ENCODE measurements at places on chromosomes 4 and X. TPM values are rescaled to one million over a fixed set of nuclear protein-coding genes. Genes with fewer than 3 reads are reported as not detected.

The MRPL1 gene
- total RNA-seq: 44.8 TPM

The RAB41 gene
- total RNA-seq: not detected

The NEK1 gene
- total RNA-seq: 13.5 TPM

The ATP1B4 gene
- total RNA-seq: not detected

The TRIM61 gene
- total RNA-seq: 2.0 TPM

The DNASE1L1 gene
- total RNA-seq: 57.7 TPM

The DCAF8L2 gene
- total RNA-seq: not detected

The ETNPPL gene
- total RNA-seq: 14.5 TPM

- DNase-seq: no peak
Measured at GRCh38 chrX:68865300-68865699, 36.5 kb downstream of the EFNB1 start.

- no peak for DNase-seq
Measured at GRCh38 chrX:12919051-12919450, 12.6 kb downstream of the TLR8 start.

GRCh38 chr4:3223956-3224748, 24.8 kb upstream of the MSANTD1 start:
- DNase-seq: no peak

GRCh38 chrX:30898886-30899285, 9.8 kb upstream of the TAB3 start:
- no peak for DNase-seq

- peak; percentile 47 for DNase-seq
Measured at GRCh38 chrX:129842510-129843208, 1.0 kb downstream of the ZDHHC9 start.

DNA sequence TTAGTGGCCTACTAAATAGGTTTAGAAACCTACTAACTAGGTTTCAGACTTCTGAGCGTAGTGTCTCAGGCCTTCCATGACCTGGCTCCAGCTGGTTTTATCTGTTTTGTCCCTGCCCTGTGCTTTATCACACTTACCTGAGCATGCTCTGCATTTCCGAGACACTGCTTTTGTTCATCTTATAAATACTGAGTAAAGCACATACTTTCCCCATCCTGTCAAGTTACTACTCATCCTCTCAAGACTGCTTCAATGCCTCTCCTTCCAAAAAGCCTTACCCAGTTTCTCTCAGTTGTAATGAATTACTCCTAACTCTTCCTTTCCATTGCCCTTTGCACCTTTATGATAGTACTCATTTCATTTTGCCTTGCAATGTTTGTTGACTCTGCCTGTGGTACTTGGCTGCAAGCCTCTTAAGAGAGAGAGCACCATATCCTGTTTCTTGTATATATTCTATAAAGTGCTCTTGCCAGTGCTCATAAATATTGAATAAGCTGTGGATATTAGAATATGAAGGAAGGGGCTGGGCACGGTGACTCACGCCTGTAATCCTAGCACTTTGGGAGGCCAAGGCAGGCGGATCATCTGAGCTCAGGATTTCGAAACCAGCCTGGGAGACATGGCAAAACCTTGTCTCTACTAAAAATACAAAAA, 34.4 kb downstream of the SLAIN2 start:
- no peak for DNase-seq

DNA sequence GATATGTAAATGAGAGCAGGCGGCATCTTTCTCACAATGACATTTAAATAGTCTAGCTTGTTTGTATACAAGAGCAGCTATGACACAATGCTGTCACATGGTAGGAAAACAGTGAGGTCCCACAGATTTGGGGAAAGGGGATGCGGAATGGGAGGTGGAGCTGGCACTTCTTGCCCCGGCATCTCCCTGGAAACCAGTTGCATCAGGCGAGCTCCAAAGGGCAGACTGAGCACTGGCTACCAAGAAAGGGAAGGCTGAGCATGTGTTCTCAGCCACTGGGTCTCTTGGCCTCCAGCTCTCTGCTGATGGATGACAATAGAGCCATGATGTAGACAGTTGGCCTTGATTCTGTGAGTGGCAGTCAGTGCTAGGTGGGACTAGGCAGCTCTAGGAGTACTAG, 109.0 kb downstream of the UCHL1 start:
- DNase-seq: no peak

- no peak for DNase-seq
Measured at GRCh38 chr4:177236886-177237285, 72.8 kb upstream of the NEIL3 start.

GRCh38 chrX:4682636-4683035, 969.2 kb upstream of the PRKX start:
- DNase-seq: no peak

DNA sequence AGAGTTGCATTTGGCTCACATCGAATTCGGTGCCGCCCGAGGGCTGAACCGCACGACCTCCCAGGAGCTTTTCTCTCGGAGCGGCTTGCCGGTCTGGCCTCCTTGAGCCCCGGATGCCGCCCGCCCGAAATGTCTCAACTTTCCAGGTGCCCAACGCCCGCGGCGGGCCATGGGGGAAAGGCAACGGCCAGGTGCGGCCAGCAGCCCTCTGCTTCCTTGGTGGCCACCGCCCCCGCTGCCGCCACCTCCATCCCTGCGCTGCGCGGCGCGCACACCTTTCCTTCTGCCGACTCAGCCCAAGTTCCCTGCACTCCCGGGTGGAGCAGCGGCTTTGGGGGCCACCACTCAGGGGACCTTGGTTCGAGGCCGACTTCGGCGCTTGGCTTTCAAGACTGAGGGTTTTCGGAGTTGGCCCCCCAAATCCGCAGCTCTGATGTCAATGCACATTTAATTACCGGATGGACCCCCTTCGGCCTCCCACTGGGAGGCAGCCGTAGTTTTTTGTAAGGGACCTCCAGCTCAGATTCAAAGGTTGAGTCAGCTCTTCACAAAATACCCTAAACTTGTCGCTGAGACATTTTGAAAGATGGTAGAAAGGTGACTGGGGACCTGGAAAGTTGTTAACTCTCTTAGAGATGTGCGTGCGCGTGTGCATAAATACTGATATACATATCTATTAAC, 1.1 kb downstream of the AFF2 start:
- DNase-seq: peak; percentile 17

GRCh38 chr4:121800638-121800960, 524 bp upstream of the EXOSC9 start:
- DNase-seq: no peak

- DNase-seq: no peak
Measured at GRCh38 chr4:1904042-1904441, 32.8 kb downstream of the NSD2 start.

DNA sequence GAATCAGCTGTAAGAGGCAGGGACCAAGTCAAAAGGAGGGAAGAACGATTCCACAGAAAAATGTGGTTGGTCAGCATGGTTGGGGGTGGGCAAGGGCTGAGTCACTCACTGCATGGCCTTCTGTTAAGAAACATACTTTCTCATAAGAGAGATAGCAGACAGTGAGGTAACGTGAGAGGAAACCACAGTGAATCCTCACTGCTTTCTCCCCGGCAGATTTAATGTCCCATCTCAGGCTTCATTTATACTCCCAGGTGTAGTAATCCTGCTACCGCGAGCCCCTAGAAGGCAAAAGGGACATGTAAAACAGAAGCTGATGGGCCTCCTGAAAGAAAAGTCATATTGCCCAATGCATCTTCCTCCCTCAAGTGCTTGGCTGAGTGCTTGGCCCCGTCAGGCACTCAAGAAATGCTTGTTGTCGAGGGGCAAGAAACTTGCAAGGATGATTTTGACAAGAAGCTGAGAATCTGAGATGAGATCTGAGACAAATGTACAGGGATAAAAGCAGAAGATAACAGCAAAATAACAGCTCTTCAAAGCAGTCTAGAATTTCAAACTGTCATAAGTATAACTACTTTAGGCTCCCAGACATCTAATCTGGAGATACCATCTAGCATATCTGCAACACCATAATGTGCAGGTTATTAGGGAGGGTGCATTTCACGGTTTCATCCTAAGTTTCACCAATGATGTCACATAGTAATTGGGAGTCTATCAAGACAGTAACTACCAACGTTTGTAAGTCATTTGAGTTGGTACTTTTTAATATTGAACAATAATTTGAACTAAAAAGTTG, 40.2 kb downstream of the SH3KBP1 start:
- DNase-seq: peak; percentile 44

- no peak for DNase-seq
Measured at GRCh38 chrX:153967536-153968224, 3.9 kb downstream of the HCFC1 start.

- DNase-seq: no peak
Measured at GRCh38 chr4:168637872-168638756, 141.3 kb downstream of the PALLD start.

- DNase-seq: no peak
Measured at GRCh38 chrX:4382273-4382672, 668.8 kb upstream of the PRKX start.

- no peak for DNase-seq
Measured at GRCh38 chr4:164138521-164138920, 615.4 kb upstream of the SMIM31 start.
